ENCODE measurements at places on chromosomes 16 and 17. TPM values are rescaled to one million over a fixed set of nuclear protein-coding genes. Genes with fewer than 3 reads are reported as not detected.

Gene FNDC8
- total RNA-seq = not detected

DNA sequence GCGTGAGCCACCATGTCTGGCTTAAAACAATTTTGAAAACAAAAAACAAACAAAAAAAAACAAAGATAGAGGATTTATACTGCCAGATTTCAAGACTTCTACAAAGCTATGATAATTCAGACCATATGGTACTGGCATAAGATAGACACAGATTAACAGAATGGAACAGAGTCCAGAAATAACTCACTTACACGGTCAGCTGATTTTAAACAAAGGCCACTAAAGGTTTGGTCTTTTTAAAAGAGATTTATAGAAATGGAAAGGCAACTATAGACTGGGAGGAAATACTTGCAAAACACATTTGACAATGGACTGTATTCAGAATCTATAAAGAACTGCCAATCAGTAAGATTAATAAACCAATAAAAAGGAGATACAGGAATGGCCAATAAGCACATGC, 48.6 kb upstream of the MNT start:
- no peak for DNase-seq

Gene SPG7
- 79.8 TPM for total RNA-seq

- no peak for DNase-seq
Observed at GRCh38 chr17:4769628-4770027, 2.1 kb upstream of the TM4SF5 start.

Gene SEPTIN12
- not detected for total RNA-seq
